ENCODE measurements at places on chromosomes 4 and X.

DNA sequence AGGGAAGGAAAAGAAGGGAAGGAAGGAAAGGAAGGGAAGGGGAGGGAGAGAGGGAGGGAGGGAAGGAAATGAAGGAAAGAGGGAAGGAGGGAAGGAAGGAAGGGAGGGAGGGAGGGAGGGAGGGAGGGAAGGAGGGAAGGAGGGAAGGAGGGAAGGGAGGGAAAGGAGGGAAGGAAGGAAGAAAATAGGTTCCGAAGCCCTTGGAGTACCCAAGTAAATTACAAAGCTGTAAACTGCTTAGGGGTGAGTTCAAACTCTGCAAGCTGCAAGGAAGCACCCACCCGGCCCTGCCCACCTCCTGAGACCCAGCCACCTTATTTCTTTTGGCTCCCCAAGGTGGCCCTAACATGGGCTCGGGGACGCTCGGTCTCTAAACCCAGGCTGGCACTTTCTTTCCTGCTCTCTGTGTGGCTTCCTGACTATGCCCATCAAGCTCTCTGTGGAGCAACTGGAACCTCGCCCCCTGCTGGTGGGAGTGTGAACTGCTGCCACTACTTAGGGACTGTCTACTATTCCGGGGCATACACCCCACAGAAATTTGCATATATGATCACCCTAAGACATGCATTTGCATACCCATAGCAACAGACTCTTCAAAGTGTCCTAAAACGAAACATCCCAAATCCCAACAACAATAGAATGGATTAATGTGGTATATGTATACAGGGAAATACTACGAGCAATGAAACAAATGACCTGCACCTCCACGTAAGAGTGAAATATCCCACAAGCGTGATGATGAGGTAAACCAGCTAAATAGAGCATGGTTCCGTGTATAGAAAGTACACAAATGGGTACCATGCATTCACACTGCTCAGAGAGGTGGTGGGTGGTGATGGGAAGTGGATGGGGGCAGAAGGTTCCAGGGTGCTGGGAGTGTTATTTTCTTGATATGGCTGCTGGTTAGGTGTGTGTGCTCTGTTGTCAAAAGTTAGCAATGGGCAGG is 151.7 kb upstream of the TBL1X start:
- DNase-seq, result no peak

DNA sequence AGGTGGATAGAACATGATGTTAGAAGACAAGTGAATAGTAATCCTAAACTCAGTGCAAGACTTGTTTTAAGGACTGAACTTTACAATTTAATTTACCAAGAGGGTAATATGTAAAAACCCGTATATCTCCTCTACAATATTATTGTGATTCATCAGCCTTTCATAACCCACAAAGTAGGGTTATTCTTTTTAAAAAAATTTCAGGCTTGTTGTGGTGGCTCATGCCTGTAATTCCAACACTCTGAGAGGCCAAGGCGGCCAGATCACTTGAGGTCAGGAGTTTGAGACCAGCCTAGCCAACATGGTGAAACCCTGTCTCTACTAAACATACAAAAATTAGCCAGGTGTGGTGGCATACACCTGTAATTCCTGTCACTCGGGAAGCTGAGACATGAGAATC is 7.2 kb downstream of the IBSP start:
- DNase-seq, result peak; percentile 78

- DNase-seq, result no peak
Observed at GRCh38 chrX:15737190-15737958, 696 bp upstream of the CA5B start.

DNA sequence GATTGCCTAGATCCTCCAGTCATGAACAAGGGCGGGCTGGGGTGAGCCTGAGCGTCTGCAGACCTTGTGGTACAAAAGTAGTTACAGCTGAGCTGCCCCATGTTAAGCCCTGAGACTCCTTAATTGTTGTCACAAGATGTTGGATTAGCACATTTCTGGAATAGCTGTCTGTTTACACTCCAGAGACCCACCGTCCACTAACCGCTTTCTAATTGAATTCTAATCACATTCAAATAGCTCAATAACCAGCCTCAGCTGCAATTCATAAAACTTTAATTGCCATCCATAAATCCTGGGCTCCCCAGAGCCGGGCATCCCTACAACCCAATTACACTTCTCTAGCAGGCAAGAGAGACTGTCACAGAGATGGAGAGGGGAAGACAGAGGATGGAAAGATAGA is 1.6 kb upstream of the GSX2 start:
- DNase-seq, result no peak

GRCh38 chr4:52112411-52112810 is 61.3 kb downstream of the SPATA18 start:
- peak; percentile 11 for DNase-seq

GRCh38 chr4:13218326-13218958 is 265.7 kb downstream of the RAB28 start:
- DNase-seq, result no peak

DNA sequence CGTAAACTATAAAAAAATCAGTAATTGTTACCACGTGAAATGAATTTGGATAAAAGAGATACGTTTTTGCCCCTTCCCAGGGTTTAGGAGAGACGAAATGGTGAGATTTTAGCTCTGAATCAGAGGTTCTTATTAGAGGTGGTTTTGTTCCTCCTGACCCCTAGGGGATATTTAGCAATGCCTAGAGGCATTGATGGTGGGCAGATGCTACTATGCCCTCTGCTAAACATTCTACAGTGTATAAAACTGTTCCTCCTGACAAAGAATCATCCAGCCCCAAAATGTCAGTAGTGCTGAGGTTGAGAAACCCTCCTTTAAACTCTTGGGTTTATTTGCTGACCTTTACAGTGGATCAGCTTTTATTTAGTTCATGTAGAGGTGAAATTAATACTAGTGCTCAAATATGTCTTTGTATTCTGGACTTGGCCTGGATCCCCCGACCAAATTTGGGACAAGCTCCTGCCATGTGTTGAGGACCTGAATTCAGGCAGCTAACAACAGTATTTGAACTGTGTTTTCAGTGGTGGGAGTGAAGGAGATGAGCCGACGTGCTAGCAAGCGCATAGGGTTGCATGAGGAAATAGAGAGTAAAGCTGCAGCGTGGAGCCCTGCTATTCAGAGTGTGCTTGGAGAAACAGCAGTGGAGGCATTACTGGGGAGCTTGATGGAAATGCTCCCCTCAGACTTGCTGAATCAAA is 126.1 kb downstream of the PTTG2 start:
- no peak for DNase-seq

DNA sequence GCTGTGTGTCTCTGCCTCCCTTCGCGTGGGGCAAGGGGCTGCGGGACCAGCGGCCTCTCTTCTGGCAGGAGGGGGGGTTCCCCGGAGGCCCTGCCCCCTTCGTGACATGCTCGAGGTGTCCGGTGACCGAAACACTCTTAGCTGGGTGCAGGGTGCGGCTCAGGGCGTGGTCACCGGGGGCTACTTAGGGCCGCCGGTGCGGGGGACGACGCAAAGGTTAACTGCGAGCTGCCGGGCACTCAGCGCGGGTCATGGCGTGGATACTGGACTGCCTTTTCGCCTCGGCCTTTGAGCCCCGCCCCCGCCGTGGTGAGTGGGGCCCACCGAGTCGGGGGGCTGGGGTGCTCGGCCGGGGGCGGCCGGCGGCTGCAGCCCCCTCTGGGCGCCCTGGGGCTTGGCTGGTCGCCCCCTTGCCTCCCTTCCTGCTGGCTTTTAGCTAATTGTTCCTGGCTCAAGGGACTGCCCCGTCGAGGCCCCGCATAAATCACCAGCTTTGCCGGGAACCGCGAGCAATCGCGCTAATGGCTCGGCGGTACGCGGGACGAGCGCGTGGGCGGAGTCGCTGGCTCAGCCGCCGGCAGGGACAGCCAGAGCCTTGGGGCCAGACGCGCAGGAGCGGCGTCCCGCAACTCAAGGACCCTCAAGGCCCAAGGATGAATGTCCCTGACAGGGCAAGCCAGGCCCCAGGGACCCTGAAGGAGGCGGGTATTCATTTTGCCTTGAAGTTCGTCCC is at the start of gene ARHGAP36:
Gene ARHGAP36 (plus strand): TSS at position 211 of the 733 bp plus-strand sequence. CDS start 23,320 bp downstream, outside the sequence.
- no peak for DNase-seq

GRCh38 chrX:3271834-3272186 is 74.6 kb downstream of the MXRA5 start:
- peak; percentile 88 for DNase-seq

- no peak for DNase-seq
Observed at GRCh38 chr4:176508780-176509331, 189.1 kb downstream of the SPCS3 start.

GRCh38 chrX:76454456-76454927 is 27.0 kb downstream of the MAGEE1 start:
- peak; percentile 33 for DNase-seq

DNA sequence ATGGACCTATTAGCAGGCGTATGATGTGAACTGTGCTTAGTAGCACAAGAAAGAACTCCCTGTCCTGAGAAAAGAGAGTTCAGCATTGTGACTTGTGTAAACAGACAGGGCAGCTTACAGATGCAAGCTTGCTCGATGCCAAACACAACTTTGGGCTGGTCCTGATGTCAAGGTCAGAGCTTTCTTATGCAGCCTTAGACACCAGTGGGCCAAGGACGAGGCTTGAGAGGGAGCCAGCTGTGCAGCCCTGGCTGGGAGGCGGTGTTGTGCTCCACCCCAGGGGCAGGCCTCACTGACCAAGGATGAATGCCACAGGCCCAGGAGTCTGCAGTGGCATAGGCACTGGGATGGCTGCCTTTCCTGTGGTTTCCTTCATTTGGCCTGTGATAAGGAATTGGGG is 35.4 kb downstream of the JADE1 start:
- DNase-seq, result no peak

GRCh38 chrX:138886769-138887168 is 175.3 kb upstream of the FGF13 start:
- no peak for DNase-seq
